Islet precursor cell (in vitro differentiated cells): ENCODE measurements at places on chromosomes 7 and 10.

GRCh38 chr10:130045091-130045652, 65.5 kb downstream of the C10orf143 start:
- no peak for DNase-seq

DNA sequence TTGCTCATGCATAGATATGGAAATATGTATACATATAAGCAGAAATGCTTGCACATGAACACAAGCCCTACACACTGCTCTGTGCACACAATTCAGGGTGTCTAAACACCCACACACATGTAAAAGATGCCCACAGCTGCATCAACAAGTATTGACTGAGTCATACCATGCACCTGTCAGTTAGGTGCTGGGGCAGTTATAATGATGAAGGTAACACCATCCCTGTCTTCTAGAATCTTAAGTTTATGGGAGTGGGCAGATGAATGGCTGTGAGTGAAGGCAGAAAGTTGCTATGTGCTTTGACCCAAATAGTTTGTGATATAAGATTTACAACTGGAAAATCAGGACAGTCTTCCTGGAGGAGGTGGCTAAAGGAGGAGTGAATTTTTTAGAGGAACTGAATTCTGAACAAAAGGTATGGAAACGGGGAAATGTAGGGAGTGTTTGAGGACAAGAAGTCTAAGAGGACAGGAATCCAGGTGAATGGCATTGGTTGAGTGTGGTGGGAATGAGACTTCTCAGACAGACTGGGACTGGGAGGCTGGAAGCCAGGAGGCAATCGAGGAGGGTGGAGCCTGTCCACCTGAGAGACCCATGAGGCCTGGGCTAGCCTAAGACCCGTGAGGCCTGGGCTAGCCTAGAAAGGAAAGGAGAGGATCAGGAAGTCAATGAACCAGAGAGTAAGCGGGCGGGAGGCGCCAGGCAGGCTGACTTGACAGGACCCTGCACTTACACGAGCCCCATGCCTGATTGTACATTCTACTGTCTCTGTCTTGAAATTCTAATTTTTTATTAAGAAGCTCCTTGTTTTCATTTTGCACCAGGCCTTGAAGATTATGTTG, 20.7 kb downstream of the POLL start:
- DNase-seq = peak; percentile 49

GRCh38 chr7:32154797-32155196, 84.6 kb upstream of the PDE1C start:
- no peak for DNase-seq

DNA sequence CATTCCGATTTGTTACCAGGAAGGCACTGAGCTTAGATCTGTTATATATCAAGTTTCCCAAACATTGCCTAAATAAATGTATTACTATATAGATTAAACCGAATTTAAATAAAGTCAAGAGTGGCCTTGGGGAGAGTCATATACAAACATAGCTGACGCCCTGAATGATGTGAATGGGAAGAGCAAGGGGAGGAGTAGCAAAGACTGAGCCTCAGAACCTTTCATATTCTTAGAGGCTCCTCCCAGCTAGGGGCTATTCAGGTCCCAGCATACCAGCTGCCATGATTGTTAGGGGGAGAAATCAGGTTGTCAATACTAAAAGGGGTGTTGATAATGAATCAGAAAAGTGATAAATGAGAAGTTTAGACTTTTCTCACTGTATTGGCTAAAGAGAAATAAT, 64.7 kb upstream of the ITGB1 start:
- DNase-seq = no peak

GRCh38 chr10:105056413-105056812, 415.3 kb downstream of the SORCS3 start:
- no peak for DNase-seq

GRCh38 chr10:77685432-77685831, 47.8 kb upstream of the KCNMA1 start:
- no peak for DNase-seq

DNA sequence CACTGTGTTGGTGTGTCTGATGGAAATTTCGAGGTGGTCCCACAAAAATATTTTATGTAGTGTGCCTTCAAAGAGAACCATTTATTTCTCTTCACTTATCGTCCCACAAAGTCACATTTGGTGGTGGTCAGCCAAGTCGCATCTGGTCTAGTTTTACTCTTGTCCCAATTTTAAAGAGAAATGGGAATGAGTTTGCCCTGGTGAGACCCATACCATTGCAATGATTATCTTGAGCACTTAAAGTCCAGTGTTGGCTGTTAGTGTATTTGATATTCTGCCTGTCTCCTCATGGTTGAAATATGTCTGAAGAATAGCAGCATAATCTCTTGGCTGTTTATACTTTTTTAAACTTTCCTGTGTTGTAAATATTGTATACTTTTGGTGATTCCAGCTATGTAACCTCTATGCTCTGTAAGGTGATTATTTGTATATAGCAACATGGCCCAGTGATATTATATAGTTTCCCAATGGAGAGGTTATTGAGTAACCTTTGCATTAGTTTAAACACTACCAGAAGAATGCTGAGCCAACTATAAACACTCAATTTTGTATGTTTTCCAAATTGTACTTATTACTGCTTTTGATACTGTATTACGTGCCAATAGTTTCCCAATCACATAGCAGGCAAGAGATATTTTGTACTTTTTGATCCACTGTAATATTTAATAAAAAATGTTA, 172.2 kb downstream of the RTKN2 start:
- no peak for DNase-seq

- DNase-seq = peak; percentile 63
These were observed 49.1 kb upstream of the FOXK1 start for GRCh38 chr7:4633012-4633411.
